T-helper 9 cell (primary cell): ENCODE measurements at places on chromosomes 3 and 15.

DNA sequence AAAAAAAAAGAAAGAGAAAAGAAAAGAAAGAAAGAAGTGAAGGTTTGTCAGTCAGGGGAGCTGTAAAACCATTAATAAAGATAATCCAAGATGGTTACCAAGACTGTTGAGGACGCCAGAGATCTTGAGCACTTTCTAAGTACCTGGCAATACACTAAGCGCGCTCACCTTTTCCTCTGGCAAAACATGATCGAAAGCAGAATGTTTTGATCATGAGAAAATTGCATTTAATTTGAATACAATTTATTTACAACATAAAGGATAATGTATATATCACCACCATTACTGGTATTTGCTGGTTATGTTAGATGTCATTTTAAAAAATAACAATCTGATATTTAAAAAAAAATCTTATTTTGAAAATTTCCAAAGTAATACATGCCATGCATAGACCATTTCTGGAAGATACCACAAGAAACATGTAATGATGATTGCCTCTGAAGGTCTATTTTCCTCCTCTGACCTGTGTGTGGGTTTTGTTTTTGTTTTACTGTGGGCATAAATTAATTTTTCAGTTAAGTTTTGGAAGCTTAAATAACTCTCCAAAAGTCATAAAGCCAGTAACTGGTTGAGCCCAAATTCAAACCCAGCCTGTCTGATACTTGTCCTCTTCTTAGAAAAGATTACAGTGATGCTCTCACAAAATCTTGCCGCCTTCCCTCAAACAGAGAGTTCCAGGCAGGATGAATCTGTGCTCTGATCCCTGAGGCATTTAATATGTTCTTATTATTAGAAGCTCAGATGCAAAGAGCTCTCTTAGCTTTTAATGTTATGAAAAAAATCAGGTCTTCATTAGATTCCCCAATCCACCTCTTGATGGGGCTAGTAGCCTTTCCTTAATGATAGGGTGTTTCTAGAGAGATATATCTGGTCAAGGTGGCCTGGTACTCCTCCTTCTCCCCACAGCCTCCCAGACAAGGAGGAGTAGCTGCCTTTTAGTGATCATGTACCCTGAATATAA lies 2.0 kb downstream of the B2M start:
- no peak for DNase-seq

DNA sequence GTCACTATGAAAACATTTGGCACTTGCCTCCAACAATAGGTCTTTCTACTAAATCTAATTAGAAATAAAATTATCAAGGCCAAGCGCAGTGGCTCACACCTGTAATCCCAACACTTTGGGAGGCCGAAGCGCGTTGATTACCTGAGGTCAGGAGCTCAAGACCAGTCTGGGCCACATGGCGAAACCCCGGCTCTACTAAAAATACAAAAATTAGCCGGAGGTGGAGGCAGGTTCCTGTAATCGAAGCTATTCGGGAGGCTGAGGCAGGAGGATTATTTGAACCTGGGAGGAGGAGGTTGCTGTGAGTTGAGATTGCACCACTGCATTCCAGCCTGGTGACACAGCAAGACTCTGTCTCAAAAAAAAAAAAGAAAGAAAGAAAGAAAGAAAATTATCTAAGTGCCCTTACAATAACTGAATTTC lies 1.6 kb upstream of the PLD1 start:
- no peak for DNase-seq

DNA sequence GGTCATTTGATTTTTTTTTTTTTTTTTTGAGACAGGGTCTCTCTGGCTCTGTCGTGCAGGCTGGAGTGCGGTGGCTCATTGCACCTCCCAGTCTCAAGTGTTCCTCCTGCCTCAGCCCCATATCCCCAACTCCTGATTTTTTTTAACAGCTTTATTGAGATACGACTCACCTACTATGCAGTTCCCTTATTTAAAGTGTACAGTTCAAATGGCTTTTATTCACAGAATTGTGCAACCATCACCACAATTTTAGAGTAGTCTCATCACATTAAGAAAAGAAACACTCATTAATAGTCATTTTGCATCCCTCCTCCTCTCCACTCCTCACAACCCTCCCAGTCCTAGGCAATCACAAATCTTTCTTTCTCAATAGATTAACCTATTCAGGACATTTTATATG lies 1.9 kb upstream of the TRA2B start:
- no peak for DNase-seq

DNA sequence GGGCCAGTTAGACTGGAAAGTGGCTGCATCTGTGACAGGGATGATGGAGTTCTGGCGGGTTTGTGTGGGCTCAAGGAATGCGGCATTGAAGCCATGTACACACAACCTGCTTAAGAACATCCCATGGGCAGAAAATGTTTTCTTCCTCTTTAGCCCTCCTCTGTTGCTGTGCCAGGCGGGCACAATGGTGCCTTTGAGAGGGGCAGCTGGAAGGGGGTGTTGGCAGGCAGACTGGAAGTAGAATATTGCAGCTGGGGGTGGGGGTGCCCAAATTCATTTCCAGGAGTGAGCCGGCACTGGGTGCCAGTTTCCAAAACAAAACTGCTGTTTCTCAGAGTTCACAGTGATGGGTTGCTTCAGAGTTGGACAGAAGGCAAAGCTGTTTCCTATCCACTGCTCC lies 91.8 kb upstream of the ETV5 start:
- no peak for DNase-seq

- DNase-seq, result no peak
These were observed 36.6 kb upstream of the ALDH1A3 start for GRCh38 chr15:100842756-100843730.

DNA sequence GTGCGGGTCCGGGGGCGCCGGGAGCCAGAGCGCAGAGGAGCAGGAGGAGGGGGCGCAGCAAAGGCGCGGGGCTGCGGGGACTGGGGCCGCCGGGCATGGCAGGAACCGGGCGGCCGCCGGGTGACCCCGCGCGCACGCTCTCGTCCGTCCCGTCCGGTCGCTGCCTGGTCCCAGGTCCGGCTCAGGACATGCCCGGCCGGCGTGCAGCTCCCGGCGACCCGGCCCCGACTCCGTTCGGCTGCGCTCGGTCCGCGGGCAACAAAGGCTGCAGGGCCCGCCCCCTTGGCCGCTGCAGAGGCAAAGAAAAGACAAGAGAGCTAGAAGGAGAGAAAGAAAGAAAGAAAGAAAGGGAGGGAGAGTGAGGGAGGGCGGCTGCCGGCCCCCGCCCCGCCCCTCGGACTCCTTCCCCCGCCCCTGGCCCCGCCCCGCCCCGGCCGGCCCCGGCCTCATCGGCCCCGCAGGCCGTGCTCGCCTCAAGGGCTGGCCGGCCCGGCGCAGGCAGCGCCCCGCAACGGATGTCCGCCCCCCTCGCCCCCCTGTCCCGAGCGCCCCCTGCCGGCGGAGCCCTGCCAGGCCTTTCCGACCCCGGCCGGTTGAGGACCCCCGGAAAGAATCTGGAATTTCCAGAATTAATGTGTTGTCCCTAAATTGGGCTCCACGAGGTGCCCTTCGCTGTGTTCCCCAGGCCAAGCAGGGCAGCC lies at the start of gene ADAMTS7:
ADAMTS7 (minus strand) TSS at position 341 of the 701 bp plus-strand sequence; CDS start at position 97, 244 bp downstream.
- DNase-seq, result peak; percentile 62

DNA sequence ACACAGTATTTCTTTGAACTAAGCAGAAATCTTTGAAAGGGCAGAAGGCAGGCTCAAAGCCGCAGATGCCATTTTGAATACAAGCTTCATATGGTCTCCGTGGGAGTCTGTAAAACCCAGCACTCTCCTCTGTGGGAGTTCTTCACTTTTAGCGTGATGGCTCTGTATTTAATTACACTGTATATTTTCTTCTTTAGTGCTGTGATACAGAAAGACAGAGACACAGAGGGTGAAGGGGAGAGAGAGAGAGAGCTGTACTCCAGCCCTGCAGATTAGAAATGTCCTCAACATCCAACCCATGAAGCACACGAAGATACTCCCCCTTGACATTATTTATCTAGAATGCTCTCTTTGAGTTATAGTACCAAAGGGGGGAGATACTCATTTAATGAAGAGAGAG lies 752.6 kb upstream of the NR2F2 start:
- DNase-seq, result no peak

DNA sequence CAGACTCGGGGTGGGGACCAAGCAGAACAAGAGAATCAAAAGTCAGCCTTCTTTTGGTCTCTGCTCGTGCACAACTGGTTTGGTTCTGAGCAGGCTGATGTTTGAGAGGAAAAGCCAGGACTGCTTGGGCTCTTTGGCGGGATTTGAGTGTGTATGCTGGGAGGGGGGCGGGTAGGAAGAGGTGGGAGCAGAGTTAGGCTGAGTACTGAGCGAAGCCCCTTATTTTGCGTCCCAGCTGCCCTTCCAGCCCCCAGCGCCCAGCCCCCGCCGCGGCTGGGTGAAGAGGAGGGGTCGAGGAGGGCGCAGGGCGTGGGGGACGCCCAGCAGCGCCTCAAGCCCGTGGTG lies 153.5 kb upstream of the GOLIM4 start:
- no peak for DNase-seq

DNA sequence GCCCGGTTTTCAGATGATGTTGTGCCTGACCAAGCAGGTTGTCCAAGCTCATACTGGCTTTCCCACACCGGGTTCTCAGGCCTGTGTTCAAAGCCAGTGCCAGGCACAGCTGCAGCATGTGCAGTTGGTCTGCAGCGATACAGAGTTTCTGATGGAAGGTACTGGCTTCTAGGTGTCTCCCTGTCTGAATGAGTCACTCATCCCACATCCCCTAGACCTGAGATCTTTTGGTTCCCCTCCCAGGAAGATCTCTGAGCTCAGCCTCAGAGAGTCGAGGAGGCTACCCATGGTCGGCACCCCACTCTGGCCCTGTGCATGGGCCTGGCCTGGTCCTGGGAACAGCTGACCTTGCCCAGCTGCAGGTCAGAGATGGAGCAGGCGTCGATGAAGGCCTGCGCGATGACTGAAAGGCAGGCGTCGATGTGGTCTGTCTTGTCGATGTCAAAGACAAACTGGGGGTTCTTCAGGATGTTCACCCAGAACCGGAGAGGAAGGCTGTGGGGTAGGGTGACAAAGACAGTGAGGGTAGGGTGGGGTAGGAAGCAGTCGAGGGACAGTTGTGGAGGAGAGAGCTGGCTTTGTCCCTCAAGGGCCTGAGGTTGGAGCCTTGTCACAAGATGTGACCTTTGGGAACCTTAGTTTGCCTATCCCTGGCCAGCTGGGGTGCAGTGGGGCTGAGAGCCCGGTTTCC lies 15.3 kb downstream of the H1-8 start:
- no peak for DNase-seq

DNA sequence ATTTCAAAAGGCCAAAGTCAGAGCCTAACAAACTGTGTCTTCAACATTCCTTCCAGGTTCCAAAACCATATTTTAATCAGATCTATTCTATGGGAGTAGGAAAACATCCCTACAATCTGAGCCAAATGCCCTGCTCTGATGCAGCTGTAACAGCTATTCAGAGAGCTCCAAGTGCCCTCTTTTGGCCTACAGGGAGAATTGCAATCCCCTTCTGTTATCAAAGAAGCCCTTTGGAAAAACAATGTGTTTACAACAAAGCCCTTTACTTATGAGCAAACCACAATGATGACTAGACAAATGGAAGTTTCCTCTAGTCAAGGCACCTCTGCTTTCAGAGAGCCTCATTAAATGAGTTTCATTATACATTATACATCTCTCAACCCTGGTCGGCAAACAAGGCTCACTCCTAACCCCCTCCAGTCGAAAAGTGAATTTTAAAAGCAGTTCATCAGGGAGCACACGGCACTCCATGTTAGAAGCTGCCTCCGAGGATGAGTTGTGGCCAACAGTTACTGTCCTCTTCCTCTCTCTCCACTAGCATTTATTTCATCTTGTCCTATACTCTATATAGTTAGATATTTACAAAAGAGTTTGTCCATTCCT lies 42.6 kb upstream of the TMCO5A start:
- no peak for DNase-seq

GRCh38 chr3:79161941-79162340 lies 605.9 kb downstream of the ROBO1 start:
- no peak for DNase-seq

GRCh38 chr3:134640378-134640777 lies 10.4 kb downstream of the KY start:
- DNase-seq, result no peak

- DNase-seq, result no peak
These were observed 9.3 kb downstream of the BAHD1 start for GRCh38 chr15:40450047-40450446.

DNA sequence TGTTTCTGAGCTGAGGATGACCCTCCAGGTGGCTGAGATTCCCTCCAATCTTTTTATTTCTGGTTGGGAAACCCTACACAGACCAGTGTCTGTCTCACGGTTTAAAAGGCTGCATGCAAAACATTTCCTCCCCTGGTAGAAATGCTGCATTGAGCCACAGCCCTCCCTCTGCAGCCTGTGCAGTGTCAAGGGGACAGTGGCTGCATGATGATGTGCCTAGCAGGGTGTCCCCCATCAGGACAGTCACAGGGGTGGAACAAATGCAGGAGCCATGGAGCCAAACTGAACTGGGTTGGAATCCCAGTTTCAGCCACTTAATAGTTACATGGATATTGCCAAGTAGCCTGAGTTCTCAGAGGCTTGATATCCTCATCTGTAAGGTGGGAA lies 147.9 kb upstream of the CTDSPL start:
- no peak for DNase-seq

- DNase-seq, result no peak
These were observed 38.6 kb upstream of the APH1B start for GRCh38 chr15:63238796-63239195.

GRCh38 chr15:42619656-42620371 lies 44.4 kb downstream of the STARD9 start:
- DNase-seq, result no peak

- no peak for DNase-seq
These were observed 27.9 kb upstream of the TBC1D21 start for GRCh38 chr15:73845507-73845906.

DNA sequence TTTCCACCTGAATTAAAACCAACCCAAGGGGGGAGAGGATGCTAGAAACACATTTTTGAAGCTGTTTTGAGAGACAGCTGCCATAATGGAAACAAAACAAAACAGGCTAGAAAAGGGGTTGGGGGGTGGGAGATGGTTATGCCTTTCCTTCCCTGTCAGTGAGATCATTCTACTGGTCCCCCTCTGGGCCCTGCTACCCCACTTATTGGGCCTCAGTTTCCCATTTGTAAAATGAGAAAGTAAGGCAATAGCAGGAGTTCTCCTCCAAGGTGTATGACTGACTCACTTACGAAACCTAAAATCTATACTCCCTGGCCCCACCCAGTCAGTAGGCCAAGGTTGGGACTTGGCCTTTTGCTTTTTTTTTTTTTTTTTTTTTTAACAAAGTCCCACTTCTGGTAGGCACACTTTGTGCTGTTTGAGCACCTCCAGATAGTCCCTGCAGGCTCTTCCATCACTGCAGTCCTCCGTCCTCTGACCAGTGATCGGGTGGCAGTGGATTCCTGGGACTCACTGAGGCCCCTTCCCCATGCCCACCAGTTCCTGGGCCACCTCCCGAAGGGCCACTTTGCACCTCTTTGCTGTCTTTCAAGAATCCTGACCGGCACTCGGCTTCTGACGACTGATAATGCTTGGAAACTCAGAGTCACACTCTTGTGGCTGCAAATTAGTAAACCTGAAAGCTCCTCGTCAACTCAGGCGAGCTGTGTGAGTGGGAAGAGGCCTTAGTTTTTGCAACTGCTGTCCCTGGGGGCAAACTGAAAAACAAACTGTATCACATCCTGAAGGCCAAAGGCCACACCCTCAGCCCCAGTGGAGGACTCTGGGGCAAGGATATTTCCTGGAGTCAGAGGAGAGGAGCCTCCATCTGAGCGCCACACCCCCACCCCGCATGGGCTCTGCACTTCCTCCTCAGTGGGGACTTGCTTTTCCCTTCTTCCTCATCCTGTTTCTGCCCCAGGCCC lies 6.7 kb upstream of the PSTPIP1 start:
- DNase-seq, result no peak
